ENCODE measurements at places on chromosomes 5 and 9.
A peak's percentile ranks its signal among the peaks of the same experiment; 100 is the strongest.

DNA sequence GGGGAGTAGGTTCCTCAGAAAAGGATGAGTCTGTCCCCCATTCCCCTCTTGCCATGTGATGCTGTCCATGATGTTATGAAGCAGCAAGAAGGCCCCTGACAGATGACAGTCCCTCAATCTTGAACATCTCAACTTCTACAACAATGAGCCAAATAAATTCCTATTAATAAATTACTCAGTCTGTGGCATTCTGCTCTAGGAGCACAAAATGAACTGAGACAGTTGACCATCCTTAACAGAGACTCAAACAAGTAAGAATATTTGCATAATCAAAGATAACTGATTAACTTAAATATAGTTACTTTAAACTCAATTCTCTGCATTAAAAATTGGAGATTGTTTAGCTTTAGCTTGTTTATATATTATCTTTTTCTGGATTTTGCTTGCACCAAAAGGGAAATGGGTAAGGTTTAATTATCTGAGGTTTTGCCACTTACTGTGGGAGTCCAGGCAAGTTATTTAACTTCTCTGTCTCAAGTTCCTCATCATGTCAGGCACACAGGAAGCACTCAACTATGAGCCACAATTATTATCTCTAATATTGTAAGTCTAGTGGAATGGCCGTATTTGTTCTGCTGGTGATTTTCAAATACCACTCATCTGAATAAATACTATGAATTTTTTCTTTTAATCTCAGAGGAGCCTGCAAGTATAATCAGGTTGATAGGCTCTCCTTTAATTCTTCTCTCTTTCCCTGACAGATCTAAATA lies 162.9 kb downstream of the TSSK1B start:
- DNase-seq, result no peak

DNA sequence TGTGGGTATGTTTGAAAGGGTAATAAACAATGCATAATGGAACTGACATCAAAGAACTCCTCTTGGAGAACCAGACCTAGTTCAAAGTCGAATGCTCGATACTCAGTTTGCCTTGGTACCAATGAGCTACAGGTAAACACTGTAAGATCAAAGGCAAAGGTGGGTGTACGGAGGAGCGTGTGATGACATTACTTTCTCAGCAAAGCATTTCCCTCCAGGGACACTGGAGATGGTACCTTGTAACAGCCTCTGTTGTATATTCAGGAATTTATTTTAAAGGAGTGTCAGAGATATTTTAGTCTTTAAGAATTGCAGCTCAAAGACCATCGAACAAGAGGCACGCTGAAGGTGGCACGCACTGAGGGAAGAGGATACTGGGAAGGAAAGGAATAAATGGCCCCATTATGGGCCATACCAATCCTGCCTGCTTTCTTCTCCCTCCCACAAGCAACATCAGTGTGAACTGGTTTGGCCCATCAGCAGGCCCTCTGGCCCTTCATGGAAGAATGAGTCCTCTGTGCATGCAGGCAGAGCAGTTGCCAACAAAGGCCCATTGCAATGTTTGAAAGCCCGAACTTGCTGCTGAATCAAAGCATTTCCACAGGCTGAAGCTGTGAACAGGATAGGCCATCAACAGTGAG lies 410.2 kb downstream of the ACTL7B start:
- DNase-seq, result no peak

- DNase-seq, result no peak
These were observed 229.9 kb downstream of the EBF1 start for GRCh38 chr5:158869854-158870253.

GRCh38 chr5:2677689-2678088 lies 73.8 kb downstream of the IRX2 start:
- DNase-seq, result no peak

DNA sequence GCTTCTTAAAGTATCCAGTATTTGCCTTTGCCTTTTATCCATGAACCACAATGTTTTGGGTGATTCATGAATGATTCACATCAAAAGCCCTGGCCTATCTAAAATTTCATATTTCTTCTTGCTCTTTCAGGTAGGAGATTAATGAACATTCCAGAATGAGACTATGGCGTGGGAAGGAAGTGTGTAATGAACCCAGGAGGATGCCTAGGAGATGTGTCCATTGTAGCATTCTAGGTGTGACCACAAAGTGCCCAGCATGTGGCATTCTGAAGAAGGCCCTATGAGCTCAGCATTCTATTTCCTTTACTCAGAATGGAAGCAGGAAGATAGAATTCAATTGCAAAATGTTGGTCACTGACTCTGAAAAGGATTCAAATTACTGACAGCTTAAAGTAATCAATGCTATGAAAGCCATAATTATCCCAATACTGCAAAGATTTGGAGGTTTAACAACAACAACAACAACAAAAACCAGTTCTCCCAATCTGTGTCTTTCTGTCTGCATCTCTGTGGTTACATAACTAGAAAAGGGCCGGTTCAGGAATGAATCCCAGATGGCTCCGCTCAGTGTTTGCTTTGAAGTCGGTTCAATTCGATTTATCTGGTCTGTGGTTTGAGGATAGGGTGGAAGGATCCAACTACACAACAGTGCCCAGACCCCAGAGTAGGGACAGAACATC lies 126.7 kb downstream of the FOXD1 start:
- DNase-seq, result peak; percentile 96

- DNase-seq, result no peak
These were observed 350.1 kb downstream of the TMEM232 start for GRCh38 chr5:110376281-110376951.
